ENCODE measurements at places on chromosomes 2 and 18.
A peak's percentile ranks its signal among the peaks of the same experiment; 100 is the strongest.

DNA sequence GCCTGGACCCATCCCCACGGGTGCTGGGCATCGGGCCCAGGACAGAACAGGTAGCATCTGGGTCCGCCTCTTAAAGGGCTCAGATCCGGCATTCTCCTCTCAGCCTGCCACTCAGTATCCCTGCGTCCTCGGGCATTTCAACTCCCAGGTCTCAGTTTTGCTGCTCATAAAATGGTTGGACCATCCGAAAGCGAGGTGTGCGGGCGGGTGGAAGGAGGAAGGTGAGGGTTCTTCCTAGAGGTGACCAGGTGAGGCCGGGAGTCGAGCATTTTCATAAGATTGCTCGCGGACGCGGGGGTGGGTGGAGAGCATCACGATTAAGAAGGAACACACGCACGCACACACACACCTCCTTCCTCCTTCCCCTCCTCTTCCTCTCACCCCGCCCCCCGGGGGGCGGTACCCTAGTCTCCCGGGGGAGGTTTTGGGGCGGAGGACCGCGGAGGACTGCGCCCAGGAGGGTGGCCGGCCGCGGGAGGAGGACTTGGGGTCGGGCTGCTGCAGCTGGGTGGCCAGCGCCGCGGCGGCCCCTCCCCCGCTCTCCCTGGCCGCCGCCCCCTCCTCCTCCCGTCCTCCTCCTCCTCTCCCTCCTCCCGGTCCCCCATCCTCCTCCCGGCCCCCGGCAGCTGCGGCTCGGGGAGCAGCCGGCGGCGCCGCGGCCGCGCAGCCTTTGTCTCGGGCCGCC lies 97.9 kb upstream of the GPR45 start:
- no peak for DNase-seq

DNA sequence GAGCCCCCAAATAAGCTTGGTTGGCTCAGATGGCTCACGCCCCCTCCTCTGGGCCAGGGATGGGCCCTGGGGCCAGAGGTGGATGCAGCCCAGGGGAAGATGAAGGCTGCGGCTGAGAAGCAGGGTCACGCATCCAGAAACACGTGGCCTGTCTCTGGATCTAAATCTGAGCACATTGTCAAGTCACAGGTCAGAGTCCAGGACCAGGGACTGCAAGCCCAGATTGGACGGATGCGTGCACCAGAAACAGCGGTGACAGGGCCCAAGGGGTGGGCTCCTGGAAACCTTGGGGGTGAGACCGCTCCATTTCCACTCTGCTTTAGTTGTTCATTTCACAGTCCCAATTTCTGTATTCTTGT lies 226.2 kb downstream of the ACKR3 start:
- no peak for DNase-seq

DNA sequence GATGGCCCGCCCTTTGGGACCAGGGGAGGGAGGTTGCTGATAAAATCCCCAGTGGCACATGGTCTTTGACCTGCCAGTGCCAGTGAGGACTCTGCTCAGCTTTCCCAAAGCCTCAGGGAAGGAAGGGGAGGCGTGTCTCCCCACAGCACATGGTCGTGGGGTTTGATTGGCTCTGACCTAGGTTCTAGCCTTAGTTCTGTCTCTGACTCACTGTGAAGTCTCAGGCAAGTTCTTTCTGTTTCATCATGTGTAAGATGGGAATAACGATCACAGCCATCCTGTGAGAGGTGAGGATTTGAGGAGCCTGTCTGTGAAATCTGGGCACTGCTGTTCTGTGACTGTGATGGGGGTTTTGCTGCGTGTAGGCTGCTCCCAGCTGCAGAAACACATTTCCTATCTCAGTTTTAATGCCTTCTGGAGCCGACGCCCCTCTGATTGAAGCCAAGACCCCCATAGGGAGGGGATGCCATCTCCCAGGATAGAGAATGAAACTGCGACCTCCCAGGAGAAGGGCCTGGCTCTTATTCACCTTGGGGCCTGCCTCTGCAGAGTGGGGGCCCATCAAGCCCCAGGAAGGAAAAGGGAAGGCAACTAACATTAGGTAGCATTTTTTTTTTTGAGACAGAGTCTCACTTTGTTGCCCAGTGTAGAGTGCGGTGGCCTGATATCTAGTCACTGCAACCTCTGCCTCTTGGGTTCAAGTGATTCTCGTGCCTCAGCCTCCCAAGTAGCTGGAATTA lies 84.0 kb downstream of the DDX1 start:
- DNase-seq, result no peak

DNA sequence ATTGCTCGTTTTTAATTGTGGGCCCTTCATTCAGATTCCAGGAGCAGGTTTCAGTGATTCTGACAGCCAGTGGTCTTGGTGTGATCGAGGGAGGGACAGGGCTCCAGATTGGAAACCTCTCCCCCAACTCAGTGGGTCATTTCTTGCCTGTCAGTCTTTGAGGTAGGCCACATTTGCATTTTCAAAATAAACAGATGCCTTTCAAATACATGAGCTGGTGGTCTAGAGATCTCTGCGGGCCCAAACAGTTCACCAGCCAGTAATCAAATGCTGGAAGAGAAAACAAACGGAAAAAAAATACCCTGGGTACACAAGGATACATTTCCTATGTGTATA lies 210.4 kb upstream of the SP5 start:
- no peak for DNase-seq

DNA sequence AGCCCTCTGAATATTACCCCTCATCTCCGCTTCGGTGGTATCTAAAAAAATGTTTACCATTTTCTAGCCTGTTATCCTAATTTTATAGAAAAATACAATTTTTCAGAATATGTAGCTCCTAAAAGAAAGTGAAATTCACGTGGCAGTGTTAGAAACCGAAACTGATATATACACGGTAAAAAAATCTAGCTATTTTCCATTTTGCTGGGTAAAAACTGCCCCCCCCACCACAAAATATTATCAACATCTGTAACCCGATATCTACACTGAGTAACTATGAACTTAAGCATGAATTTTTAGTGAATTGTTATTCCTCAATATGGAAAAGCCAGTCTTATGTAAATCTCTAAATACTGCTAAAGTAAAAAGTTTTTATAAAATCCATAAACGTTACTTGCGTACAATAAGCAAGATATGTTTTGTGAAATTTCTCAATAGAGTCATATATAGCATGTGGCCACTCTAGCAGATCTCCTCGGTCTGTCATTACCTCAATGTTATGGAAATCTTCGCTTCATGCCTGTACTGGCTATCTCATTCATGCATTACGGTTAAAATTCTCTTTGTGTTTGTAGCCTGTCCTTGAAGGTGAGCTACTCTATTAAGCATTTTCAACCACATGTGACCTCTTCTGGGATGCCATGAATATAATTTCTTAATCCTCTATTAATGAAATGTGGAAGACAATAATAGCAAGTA lies 524.2 kb downstream of the TRIB2 start:
- DNase-seq, result peak; percentile 64

DNA sequence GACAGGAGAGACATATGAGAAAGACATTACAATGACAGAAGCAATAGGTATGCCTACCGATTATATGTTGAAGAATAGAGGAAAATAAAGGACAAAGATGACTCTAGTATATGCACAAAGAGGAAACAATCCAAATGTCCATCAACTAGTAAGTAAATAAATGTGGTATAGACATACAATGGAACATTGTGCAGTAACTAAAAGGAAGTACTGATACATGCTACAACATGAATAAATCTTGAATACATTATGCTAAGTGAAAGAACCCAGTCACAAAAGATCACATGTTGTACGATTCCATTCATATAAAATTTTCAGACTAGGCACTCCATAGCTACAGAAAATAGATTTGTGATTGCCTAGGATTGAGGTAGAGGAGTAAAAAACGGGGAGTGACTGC lies 28.5 kb upstream of the PGAP1 start:
- DNase-seq, result no peak

GRCh38 chr2:65019675-65020195 lies 30.5 kb downstream of the SLC1A4 start:
- DNase-seq, result no peak

- no peak for DNase-seq
These were observed 53.0 kb upstream of the NDUFV2 start for GRCh38 chr18:9049495-9049809.

- DNase-seq, result no peak
These were observed 21.5 kb downstream of the KLF7 start for GRCh38 chr2:207144173-207144785.

GRCh38 chr2:14492920-14493503 lies 139.5 kb upstream of the LRATD1 start:
- no peak for DNase-seq

- DNase-seq, result no peak
These were observed 357.6 kb upstream of the SETBP1 start for GRCh38 chr18:44323125-44323524.
